Effector CD8-positive, alpha-beta T cell (primary cell): ENCODE measurements at places on chromosomes 7 and 10.

GRCh38 chr7:100390286-100391009 is 17.2 kb downstream of the PILRA start:
- DNase-seq: no peak

- DNase-seq: no peak
Measured at GRCh38 chr7:51217804-51218203, 98.8 kb downstream of the COBL start.

DNA sequence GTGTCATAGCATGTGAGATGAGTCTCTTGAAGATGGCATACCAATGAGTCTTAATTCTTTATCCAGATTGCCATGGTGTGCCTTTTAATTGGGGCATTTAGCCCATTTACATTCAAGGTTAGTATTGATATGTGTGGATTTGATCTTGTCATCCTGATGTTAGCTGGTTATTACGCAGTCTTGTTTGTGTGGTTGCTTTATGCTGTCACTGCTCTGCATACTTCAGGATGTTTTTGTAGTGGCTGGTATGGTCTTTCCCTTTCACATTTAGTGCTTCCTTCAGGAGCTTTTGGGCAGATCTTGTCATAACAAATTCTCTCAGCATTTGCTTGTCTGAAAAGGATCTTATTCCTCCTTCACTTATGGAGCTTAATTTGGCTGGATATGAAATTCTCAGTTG is 16.5 kb downstream of the FAM25A start:
- DNase-seq: no peak

DNA sequence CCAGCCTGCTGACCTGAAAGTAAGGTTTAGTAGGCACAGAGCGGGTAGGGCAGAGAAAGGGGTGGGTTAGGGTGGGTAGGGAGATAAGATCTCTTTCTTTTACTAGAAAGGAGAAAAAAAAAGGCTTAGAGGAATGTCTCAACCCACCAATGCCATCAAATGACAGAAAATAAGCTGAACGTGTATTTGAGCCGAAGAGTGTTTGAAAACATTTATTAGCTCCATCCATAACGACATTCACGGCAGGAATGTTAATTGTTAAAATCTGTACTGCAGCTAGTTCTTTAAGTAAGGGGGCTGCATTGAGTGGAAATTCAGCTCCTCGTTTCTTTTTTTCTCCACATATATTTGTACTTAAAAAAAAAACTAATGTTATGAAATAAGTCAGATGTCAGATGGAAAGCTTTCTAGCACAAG is 63.7 kb upstream of the ARID5B start:
- DNase-seq: no peak

- DNase-seq: no peak
Measured at GRCh38 chr7:128879939-128880746, 17.5 kb downstream of the ATP6V1F start.

DNA sequence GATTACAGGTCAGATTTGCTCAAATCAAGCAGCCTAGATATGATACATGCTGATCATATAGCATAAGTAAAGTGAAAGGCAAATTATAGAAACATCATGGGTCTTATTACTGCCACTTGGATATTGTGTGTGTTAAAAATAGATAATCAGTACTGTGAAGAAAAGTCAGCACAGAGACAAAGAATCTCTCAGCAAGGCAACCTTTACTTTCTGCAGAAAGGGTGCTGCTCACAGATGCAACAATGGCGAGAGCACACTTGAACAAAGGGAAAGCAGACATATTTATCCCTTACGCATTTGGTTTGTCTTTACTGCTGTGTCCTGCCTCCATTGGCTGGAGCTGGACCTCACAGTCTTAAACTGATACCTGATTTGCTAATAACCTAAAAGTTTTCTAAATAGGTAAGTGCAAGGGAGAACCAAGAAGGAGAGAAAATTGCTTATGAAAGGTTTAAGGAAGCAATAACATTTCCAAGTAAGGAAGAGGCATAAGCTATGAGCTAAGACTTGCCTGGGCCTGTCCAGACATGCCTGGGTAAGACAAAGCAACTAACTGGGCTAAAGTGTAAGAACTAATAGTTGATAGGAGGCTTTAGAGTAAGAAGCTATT is 1310.8 kb upstream of the LRRTM3 start:
- DNase-seq: no peak

DNA sequence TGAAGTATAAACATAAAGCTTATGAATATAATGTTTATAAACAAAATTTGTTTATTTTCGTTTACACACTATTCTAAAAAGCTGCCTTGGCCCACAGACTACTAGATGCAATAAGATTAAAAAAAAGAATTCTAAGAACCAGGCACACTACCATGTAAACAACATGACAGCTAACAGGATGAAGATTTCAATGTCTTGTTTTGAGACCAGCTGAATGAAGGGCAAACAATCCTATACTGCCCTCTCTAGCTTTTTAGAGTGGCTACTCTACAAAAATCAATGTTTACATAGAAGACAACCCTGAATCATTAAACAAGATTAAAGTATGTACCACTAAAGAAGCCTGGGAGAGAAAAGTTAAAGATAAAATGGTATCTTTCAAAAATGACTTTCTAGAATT is 38.6 kb downstream of the SLC25A40 start:
- no peak for DNase-seq

- no peak for DNase-seq
Measured at GRCh38 chr7:134462337-134462925, 3.5 kb upstream of the AKR1B1 start.

DNA sequence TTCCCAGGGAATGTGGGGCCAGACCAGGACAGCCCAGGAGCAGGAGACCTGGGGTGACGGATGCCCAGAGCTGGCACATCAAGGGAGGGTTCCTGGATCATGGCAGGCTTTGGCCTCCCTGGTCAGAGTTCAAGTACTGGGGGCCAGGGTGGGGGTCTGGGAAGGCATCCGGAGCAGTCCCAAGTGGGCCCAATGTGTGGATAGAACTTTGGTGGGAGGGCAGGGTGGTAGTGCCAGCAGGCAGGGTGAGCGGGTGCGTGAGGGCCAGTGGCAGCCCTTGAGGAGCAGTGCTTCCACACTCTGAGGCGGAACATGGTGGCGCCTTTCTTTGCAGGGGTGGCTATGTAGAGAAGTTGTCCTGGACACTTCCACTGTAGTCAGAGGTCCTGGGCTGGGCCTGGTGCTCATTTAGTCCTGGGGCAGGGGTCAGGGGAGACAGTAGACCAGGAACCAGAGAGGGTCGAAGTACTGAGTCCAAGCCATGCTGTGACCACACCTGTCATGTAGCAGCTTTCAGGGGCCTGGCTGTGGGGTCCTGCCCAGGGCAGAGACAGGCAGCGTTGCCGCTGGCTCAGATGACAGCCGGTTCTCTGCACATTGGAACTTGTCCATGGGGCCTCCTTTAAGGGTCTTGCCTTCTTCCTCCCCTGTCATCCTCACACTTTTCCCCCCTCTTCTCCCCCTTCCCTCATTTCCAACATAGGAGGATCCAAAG is 22.2 kb upstream of the CSGALNACT2 start:
- DNase-seq: no peak

GRCh38 chr7:1246160-1246870 is 13.6 kb downstream of the UNCX start:
- DNase-seq: no peak

GRCh38 chr10:113121153-113121552 is 171.1 kb downstream of the TCF7L2 start:
- DNase-seq: no peak

GRCh38 chr10:24207781-24208611 is 942 bp upstream of the KIAA1217 start:
- no peak for DNase-seq

DNA sequence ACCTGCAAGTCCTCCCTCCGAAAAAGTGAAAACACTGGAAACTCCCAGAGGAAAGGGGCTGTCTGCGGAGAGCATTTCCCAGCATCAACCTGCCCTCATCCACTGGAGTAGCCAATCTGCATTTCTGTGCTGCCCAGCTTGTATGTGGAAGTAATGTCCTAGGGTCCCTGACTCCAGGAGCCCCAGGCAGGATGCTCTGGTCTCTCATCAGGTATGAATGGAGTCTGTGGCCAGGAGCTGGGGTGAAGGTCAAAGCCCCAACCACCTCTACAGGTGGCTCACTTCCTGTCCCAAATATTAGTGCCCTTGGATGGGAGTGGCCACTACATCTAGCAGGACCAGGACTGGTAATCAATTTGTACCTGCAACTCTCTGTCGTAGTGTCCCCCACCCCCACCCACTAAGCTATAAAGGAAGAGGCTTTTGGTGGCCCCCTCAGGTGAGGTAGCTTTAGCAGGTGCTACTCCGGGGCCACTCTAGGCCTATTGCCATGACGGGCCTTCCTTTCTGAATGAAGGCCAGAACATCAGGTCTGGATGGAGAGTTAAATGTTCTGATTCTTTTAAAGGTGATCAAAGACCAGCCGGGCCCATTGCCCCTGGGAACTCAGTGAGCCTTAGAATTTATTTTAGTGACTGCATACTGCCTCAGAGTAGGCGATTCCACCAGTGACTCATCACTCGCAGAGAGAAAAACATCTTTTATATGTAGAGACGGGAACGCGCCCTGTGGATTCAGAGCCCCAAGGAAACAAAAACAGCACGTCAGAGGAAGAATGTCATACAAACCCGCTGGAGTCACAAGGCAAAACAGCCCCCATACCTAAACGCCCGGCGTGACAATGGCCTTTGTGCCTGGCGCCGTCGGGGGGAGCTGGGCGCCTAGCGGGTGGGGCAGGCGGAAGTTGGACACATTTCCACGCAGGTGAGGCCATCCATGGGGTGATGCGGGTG is 13.0 kb downstream of the EN2 start:
- no peak for DNase-seq

GRCh38 chr10:33190406-33190805 is 144.1 kb downstream of the NRP1 start:
- no peak for DNase-seq

GRCh38 chr10:84101042-84101441 is 38.3 kb upstream of the GHITM start:
- no peak for DNase-seq

DNA sequence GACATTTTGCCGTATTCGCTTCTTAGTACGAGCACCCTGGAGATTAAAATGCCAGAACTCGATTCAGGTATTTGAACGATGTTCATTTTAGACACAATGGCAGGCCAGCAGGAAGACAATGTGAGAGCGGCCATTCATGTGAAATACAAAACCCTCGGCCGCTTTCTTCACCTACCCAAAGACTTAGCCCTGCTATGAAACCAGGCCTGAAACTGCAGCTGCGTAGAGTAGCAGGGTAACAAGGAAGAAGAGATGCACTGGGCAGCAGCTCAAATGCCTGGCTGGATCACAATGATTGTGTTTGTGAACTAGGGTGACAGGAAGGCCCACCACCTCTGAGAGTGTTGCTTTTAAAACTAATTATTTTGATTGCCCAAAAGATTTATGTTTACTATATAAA is 234.8 kb downstream of the TRIL start:
- no peak for DNase-seq

DNA sequence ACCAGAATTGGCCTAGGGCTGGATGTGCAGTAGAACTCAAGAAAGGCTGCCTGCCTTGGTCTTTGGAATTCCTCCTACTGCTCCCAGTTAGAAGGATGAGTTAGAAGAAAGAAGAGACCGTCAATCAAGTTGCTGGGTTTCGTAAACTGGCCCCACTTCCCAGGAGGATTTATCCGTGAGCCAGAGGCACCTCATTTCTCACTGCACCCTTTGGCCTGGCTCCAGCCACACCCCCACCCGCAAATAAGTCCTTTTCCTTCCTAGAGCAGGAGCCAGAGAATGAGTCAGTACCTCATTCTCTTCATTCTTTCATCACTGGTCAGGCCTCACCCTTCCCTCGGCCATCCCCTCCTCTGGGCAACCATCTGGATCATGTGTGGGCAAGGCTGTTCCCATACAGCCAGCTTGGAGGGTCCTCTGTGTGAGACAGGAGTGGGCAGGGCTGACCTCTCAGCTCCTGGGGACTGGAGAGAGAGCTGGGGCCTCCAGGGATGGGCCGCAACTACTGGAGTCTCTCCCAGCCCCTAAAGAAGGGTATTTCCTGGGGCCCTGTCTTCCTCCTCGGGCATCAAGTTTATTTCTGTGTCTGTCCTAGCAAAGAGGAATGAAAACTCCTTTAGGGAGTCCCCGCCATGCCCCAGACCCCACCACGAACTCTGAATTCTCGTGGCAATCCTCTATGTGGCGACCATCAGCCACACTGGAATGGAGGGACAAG is 87.2 kb upstream of the DUSP5 start:
- DNase-seq: no peak

DNA sequence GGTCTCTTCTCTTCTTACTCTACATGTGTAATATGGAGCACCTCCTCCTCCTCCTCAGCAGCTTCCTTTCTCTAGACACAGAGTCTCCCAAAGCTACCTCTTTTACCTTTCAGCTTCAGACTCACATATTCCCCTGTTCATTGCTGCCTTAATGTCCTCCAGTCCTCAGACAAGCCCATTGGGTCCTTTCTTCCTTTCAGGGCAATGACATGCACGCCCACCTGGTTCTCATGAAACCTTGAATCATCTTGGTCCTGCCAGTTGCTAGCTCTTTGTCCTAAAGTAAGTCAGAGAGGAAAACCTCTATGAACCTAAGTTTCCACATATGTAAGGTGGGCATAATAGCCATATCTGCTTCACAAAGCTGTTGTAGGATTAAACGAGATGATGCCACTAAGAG is 227.0 kb downstream of the RPS24 start:
- no peak for DNase-seq

GRCh38 chr7:159122276-159122675 is 22.4 kb downstream of the VIPR2 start:
- DNase-seq: no peak

- no peak for DNase-seq
Measured at GRCh38 chr10:11865561-11865960, 42.4 kb downstream of the PROSER2 start.

- DNase-seq: no peak
Measured at GRCh38 chr10:62852961-62853702, 37.0 kb upstream of the EGR2 start.

DNA sequence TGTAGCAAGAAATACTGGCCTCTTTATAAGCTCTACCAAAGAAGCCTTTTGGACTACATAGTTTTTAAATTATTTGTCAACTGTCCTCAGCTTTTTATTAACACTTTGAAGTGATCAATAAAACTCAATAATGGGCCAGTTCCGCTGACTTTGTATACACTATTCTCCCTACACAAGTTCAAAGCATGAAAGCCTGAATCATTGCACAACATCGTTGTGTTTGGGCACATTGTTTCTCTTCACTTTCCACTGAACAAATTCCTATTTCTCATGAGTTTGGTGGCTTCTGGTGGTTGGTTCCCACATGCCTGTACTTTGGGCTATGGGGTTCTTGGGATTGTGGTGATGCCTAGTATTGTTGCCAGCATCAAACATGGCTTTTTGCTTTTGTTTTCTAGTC is 561.8 kb upstream of the LRRN3 start:
- DNase-seq: no peak

DNA sequence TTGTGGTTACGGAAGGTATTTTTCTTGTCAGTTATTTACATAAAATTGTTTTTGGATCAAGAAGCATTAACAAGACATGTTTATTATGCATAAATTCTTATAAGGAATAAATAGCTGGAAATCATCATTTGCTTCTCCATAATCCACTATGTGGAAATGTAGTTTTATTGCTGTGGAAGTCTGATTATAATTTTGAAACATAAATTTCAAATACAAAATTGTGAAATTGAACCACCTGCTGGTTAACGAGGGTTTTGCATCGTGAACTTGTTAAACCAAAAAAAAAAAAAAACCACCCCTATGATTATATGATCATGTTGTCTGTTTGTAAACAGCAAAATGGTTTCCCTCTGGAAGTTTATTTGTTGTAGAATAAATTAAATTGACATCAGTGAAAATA is 25.9 kb downstream of the ABRAXAS2 start:
- DNase-seq: no peak

- no peak for DNase-seq
Measured at GRCh38 chr10:132537684-132538001, at the start of gene INPP5A. Gene INPP5A (plus strand): TSS chr10:132537787. CDS start chr10:132538097, 310 bp downstream.

GRCh38 chr7:143382791-143383641 is 1.9 kb downstream of the ZYX start:
- DNase-seq: no peak

- no peak for DNase-seq
Measured at GRCh38 chr10:62726142-62726541, 78.4 kb upstream of the ADO start.
